ENCODE measurements at places on chromosomes 2 and 18.

GRCh38 chr18:14104906-14105748, 27.1 kb downstream of the ZNF519 start:
- DNase-seq: no peak

DNA sequence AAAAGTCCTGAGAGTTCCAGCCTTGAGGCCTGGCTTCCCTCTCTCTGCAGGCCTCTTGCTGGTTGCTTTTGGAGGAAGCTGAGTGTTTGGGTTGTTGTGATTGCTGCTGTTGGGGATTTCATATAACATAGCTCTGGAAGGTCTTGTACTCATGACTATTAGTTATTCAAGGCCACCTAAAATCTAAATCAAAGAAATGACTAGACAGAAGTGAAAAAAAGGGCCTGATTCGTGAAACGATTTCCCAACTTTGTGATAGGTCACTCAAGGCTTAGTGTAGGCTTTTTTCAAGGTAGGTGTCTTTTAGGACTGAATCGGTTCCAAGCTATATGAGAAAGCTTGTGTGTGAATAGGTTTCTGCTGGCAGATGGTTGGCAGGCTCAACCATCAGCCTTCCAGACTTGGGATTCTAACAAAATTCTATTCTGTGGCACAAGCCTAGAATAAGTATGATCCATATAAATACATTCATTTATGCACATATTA, 164.4 kb downstream of the FMNL2 start:
- DNase-seq: no peak

GRCh38 chr2:177010861-177011260, 201.7 kb upstream of the HNRNPA3 start:
- no peak for DNase-seq

GRCh38 chr2:38702413-38702812, 36.5 kb downstream of the GALM start:
- no peak for DNase-seq

- no peak for DNase-seq
Measured at GRCh38 chr2:179626261-179626660, 235.2 kb downstream of the ZNF385B start.

- DNase-seq: no peak
Measured at GRCh38 chr2:54063967-54064535, 51.4 kb upstream of the ACYP2 start.

DNA sequence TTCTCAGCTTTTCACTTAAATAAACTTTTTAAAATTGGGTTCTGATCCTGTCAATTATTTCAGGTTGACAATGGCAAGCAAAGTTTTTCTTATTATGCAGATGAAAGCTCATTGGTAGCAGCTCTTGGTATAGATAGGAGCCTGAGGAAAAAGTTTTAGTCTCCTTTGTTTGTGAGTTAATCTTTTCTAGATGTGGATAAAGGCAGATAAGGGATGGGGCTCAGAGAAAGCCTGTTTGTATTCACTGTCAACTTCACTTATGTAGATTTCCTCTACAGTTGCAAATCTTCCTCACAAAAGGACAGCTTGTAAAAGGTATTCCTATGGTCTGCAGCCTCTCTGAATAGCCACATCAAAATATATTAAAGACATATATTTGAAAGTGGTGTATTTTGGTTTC, 224.5 kb upstream of the SPOPL start:
- no peak for DNase-seq

GRCh38 chr2:54560146-54560881, 104.2 kb downstream of the SPTBN1 start:
- DNase-seq: no peak

- DNase-seq: no peak
Measured at GRCh38 chr2:232971744-232972143, 41.3 kb downstream of the NGEF start.

DNA sequence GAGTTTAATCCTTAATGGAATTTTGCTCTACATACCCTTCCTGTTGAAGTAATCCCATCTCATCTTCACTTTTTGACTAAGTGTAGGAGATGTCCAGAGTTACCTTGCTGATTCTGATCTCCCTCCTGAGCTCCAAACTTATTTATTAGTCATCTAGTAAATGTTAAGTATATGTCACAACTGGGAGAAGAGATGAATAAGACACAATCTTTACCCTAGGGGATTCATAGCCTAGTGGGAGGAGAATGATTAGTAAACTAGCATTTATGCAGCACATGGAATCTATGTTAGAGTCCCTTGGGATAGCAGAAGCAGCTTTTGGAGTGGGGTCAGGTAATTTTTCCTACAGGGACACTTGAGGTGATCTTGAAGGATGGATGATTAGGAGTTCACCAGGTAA, 20.7 kb downstream of the ACVR2A start:
- no peak for DNase-seq

GRCh38 chr18:28159055-28159454, 17.9 kb downstream of the CDH2 start:
- no peak for DNase-seq

GRCh38 chr18:5574843-5575242, 31.0 kb upstream of the EPB41L3 start:
- no peak for DNase-seq

- no peak for DNase-seq
Measured at GRCh38 chr2:35114765-35115164, 1240.8 kb upstream of the CRIM1 start.

- no peak for DNase-seq
Measured at GRCh38 chr18:75531212-75531850, 103.8 kb upstream of the SMIM21 start.

- peak; percentile 58 for DNase-seq
Measured at GRCh38 chr18:37574113-37574512, 8.5 kb upstream of the CELF4 start.

- no peak for DNase-seq
Measured at GRCh38 chr2:212773808-212774339, 235.3 kb upstream of the ERBB4 start.

- no peak for DNase-seq
Measured at GRCh38 chr2:71330585-71331330, 824 bp upstream of the ZNF638 start.

DNA sequence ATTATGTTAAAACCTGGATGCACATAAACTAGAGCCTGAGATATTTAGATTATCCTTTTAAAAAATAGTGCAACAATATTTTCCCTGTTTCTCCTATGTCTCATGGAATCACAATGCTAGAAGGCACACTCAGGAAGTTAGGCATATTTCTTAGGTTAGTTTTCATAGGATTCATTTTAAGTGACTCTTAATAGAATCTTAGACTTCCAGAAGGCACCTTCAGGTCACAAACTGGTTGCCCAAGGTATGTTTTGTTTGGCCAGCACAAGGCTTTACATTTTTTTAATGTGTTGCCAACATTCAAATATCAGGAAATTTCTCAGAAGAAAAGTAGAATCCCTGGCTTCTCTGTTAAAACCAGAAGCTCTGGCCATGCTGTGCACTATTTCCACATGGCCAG, 129.3 kb downstream of the LNPK start:
- no peak for DNase-seq

GRCh38 chr2:100409975-100410647, 7.4 kb downstream of the CHST10 start:
- no peak for DNase-seq

DNA sequence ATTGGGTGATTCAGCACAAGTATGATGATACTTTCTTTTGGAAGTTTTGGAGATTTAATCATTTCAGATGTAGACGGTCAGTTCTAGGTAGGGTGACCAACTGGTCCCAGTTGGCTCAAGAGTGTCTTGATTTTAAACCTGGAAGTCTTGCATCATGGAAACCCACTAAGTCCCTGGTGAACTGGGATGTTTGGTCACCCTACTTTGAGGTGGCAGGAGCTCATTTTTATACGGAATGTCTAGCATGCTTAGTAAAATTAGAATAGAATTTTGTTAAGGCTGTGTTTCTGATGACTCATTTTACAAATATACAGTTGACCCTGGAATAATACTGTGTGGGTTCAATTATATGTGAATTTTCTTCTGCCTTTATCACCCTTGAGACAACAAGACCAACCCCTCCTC, 61.5 kb upstream of the DOCK10 start:
- DNase-seq: no peak

All from caudate nucleus (tissue), 63 donors.